Gastroesophageal sphincter (tissue), 4 donors: ENCODE measurements at places on chromosomes 1 and 21. TPM values are rescaled to one million over a fixed set of nuclear protein-coding genes. Genes with fewer than 3 reads are reported as not detected.

- ATAC-seq: no peak
Measured at GRCh38 chr1:223556414-223557129, 108.9 kb downstream of the CAPN8 start.

GRCh38 chr1:111184663-111185062 lies 15.8 kb downstream of the DENND2D start:
- no peak for ATAC-seq

The AADACL3 gene
- not detected for total RNA-seq

The C8A gene
- not detected for total RNA-seq

The PGLYRP3 gene
- total RNA-seq: not detected

GRCh38 chr1:42422737-42423136 lies 33.1 kb downstream of the ZMYND12 start:
- no peak for ATAC-seq

DNA sequence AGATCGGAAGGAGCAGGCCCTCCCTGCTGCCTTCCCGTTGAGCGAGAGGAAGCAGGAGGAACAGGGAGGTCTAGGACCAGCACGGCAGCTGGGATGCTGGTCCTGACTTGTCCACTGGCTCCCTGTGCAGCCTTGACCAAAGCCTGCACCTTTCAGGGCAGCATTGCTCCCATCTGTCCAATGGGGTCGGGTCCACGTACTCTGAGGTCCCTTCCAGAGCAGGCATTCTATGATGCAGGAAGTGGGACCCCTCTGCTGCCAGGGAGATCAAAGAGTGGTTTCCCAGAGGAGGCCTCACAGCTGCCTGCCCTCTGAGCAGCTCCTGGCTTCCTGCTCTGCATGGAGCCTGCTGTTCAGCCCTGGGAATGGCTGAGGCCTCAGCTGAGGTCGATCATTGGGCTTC lies 21.7 kb upstream of the ZNF362 start:
- ATAC-seq: no peak

The RAB7B gene
- 2.2 TPM for total RNA-seq

The ANXA9 gene
- total RNA-seq: not detected

- ATAC-seq: no peak
Measured at GRCh38 chr1:106619080-106619826, 437.2 kb upstream of the PRMT6 start.

The RPS27 gene
- total RNA-seq: 4,016 TPM

DNA sequence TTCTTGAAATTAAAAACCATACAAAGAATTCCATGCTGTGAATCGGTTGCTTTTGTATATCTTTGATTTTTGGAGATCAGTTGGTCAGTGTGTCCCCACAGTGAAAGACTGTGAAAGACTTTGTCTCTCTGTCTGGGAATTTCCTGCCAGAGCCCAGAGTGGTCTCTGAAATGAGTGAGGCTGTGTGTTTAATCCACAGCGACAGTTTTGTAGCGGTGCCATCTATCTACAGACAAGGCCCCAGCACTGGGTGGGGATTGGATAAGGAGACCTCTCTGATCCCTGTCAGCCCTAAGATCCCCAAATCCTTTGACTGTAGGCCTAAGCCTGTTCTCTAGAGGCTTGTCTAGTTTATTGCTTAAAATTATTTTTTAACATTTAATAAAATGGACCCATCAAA lies 10.3 kb downstream of the GPR25 start:
- ATAC-seq: no peak

- no peak for ATAC-seq
Measured at GRCh38 chr1:215393476-215393875, 173.6 kb upstream of the KCTD3 start.

GRCh38 chr1:31981972-31982371 lies 31.7 kb upstream of the KHDRBS1 start:
- no peak for ATAC-seq

The FNDC5 gene
- total RNA-seq: 7.3 TPM
